Uterus (tissue), 4 donors: ENCODE measurements at places on chromosomes 7 and 10. TPM values are rescaled to one million over a fixed set of nuclear protein-coding genes. Genes with fewer than 3 reads are reported as not detected.

RSU1 gene
- 69.0 TPM for total RNA-seq

DNA sequence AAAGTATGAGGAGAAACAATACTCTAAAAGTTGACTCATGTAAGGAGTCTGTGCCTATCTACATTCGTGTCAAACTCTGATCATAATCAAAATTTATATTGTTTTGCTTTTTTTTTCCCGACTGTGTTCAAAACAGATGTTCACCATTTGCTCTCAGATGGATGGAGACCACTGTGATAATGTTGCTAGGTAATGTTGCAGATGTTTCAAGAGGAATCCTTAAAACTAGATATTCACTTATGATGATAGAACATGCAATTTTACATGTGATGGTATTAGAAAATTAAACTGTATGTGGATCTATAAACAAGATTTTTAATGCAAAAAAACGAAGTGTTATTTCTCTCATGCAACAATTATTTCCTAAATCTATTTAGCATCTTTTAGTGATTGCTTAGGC lies 1080.1 kb downstream of the REEP3 start:
- DNase-seq, result no peak

MPP7 gene
- total RNA-seq, result 3.6 TPM

CLDN4 gene
- 1.6 TPM for total RNA-seq

GRCh38 chr10:5485948-5486852 lies 13.2 kb downstream of the CALML5 start:
- no peak for DNase-seq

CPN1 gene
- not detected for total RNA-seq

GRCh38 chr7:96300986-96301385 lies 20.9 kb downstream of the SLC25A13 start:
- no peak for DNase-seq

DNA sequence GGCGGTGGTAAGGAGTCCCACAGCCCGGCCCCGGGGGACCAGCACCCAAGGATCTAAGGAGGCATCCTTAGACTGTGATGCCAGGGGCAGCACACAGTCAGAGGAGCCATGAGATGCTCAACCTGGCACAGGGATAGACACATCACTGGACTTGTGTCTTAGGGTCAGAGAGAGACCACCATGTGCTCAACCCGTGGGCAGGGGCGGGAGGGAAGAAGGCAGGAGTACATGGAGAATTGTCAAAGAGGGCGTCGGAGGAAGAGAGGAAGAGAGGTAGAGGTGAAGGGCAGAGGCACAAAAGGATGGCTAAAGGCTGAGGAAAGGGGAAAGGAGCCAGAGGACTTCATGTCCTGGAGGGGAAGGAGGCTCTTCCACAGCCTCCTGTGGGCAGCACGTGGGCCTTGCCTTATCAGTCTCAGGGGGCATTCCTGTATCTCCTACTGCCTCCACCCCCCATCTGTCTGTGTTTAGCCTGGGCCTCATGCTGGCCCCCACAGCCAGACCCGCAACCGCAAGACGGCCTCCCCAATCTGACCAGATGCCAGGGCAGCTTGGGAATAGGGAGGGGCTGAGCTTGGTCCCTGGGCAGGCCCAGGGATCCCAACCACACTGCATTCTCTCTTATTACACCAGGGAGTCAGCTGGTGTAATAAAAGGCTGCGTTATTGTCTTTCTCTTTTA lies 2.2 kb downstream of the ADCY1 start:
- no peak for DNase-seq

DNA sequence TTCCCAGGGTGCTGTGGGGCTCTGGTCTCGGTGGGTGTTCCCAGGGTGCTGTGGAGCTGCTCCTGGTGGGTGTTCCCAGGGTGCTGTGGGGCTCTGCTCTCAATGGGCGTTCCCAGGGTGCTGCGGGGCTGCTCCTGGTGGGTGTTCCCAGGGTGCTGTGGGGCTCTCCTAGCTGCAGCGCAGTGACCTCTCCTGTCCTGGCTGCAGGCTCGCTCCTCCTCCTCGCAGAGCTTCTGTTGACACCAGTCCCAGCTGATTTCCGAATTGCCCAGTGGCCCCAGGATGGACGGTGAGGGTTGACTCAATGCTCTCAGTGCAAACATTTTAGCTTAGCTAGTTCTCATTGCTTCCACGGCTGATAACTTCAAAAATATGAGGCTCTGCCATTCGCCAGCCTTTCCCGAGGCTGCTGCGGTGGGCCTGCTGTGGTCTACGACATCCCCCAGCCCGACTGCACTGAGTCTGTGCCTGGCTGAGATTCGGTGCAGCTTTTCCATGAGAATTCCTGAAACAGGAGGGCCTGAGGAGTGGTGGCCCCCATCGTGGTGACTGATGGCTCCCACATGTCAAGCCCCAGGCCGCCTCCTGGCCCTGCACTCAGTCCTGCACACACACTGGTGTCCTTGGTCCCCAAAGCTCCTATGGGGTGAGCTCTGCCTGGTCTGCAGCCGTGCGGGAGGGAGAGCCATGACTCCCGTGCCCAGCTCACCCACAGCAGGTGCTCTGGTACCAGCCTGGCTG lies 58.3 kb upstream of the NKX6-2 start:
- DNase-seq, result no peak

OIT3 gene
- total RNA-seq, result 0.27 TPM

AMPH gene
- total RNA-seq, result 19.6 TPM

DNA sequence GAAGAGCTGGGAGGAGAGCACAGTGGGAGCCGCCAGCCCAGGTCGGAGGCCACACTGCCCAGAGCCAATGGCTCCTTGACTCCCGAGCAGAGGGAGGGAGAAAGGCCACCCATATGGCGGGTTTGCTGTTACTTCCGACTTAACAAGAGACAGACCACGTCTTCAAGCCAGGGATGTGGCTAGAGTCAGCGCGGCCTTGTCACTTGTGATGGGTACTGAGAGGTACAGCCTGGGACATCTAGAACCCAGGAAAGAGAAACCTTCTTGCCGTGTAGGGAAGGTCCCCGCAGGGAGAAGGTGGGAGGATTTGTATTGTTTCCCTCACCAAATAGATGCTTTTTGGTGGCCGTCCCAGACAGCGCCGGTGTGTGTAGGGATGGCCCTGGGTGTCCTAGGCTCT lies 127.6 kb downstream of the PAXIP1 start:
- no peak for DNase-seq

GRCh38 chr10:49534670-49535381 lies 4.1 kb downstream of the ERCC6 start:
- no peak for DNase-seq

DNA sequence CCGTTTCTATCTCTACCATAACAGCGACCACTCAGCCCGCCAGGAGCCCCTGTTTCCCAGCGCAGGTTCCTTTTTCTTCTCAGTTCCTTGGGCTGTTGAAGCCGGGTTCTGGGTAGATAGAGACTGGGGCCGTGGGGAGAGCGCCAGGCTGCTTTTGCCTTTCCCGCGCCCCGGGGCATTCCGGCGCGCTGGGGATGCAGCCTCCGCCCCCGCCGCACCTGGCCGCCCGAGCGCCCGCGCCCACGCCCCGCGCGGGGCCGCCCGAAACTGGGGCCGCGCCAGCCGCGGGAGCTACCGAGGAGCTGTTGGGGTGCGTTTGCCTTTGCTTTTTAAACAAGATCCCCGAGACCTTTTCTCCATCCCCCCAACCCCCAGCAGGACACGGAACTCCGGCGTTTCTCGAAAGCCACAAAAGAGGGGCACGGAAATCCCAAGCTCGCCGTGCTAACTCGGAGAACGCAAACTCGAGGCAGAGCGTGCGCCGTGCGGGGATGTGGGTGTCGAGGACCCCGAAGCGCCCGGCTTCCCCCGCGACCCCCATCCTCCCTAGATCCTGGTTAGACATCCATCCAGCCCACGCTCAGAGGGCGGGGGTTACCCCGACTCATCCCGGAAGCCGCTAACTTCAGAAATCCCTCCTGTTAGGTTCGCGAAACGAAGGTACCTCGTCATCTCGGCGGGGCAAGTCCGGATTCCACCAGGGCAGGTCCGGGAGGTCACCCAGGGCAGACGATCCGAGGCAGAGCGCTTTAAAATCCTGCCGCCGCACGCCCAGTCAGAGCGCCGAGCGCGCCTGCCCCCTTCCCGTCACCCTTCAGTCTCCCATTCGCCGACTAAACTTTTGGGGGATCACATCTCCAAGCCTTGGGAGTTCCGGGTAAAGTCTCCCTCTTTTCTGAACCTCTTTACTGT lies 1.0 kb downstream of the GRM8 start:
- no peak for DNase-seq

DNA sequence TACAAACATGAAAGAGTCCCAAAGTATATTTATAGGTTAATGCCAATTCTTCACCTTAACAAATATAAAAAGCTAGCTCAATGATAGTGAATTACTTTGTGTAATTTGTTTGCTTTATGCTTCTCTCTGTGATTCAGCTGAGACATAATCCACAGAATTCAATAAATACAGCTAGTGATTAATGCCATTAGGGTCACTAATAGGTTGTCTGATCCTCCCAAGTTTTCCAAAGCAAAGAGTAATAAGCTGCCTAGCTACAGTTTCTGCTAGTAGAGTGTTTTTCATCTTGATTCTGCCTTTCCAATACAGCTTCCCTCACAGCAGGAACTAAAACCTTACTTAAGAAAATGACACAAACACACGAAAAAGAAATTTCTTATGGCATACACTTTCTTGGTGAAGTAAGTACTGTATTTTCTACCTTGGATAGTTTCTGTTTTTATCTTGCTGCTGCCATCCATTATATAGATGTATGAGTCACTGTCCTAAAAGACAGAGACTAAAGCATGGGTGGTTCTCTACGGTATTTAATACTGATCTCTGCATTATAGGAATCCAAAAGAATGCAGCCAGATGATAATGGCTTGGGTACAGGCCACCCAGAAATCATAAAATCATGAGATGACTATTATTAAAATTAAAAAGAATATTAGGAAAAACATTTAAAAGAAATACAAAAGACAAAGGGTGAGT lies 170.0 kb downstream of the TPK1 start:
- DNase-seq, result no peak

GNAT3 gene
- not detected for total RNA-seq

DNA sequence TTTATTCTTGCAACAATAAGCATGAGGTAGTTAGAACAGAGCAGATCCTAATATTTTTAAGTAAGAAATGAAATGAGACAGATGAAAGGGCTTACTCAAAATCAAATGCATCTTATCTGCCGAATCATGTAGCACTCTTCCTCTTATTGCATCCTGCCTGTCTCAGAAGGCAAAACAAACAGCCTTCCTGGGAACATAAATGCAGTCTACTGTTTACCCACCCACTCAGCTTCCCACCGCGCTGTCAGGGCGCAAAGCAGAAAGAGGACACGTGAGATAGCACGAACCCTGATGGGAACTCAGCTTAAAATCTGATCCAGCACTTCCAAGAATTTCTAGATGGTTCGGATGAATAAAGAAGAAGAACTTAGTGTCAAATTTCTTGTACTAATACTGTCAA lies 114.4 kb upstream of the CDK1 start:
- no peak for DNase-seq

- no peak for DNase-seq
Observed at GRCh38 chr10:123496375-123496774, 169.8 kb upstream of the GPR26 start.

OR2F1 gene
- not detected for total RNA-seq

DNA sequence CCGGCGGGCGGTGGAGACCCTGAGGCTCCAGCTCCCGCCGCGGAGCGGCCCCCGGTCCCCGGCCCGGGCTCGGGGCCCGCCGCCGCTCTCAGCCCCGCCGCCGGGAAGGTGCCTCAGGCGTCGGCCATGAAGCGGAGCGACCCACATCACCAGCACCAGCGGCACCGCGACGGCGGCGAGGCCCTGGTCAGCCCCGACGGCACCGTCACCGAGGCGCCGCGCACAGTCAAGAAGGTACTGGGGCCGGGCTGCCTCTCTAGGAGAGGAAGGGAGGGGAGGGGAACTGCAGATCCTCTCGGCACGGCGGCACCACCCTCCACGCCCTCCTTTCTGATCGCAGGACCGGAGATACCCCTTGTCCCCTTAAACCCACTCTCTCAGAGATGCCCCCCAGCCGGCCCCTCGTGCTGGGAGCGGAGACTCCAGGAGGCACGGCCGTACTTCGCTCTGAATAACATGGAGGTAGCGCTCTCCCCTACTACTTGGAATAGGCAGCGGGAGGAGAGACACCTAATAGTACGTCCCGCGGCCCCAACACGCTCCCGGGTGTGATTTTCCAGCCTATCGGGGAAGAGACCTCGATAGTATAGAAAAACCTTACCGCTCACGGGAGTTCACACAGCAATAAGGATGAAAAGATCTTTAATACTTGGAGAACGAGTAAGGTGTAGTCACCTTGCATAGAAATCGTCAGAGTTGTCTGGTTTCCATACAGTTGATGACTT lies 538 bp downstream of the AHCYL2 start:
- peak; percentile 38 for DNase-seq

GRCh38 chr10:85547460-85548023 lies 819.1 kb downstream of the GRID1 start:
- no peak for DNase-seq
